Thoracic aorta endothelial cell (primary cell): ENCODE measurements at places on chromosomes 3 and 15. TPM values are rescaled to one million over a fixed set of nuclear protein-coding genes. Genes with fewer than 3 reads are reported as not detected.

Gene SEMA7A
- 0.53 and 1.0 TPM in 2 replicates for total RNA-seq

Gene MESP2
- 0.14 and 0.27 TPM in 2 replicates for total RNA-seq

Gene GOLGA6L9
- 2.8 and 2.9 TPM in 2 replicates for total RNA-seq

Gene COL6A5
- total RNA-seq = not detected in 2 replicates

Gene PSMD6
- 109 and 120 TPM in 2 replicates for total RNA-seq

Gene NR1D2
- total RNA-seq = 31.2 and 37.5 TPM in 2 replicates

Gene NRROS
- 7.4 and 15.9 TPM in 2 replicates for total RNA-seq

Gene HRG
- total RNA-seq = not detected in 2 replicates

Gene SCAANT1
- not detected in 2 replicates for total RNA-seq

Gene ASB14
- not detected in 2 replicates for total RNA-seq
